Smooth muscle cell of the pulmonary artery (primary cell): ENCODE measurements at places on chromosomes 1 and 21. TPM values are rescaled to one million over a fixed set of nuclear protein-coding genes. Genes with fewer than 3 reads are reported as not detected.

Gene TMEM53
- 4.3 and 6.3 TPM in 2 replicates for total RNA-seq

Gene FABP3
- total RNA-seq, result 7.5 and 40.1 TPM in 2 replicates

Gene PRELP
- 2.5 and 10.8 TPM in 2 replicates for total RNA-seq

Gene SPATA21
- not detected in 2 replicates for total RNA-seq

Gene AQP10
- total RNA-seq, result 0.07 and 0.13 TPM in 2 replicates

Gene CD84
- not detected in 2 replicates for total RNA-seq

Gene LRRN2
- total RNA-seq, result not detected in 2 replicates

Gene CYB5RL
- total RNA-seq, result 7.7 and 8.3 TPM in 2 replicates

Gene CSF3R
- total RNA-seq, result under 0.01 TPM in 1 of 2 replicates, not detected in the other

Gene CCDC27
- total RNA-seq, result not detected in 2 replicates

Gene KLHDC7A
- 0.03 TPM in 1 of 2 replicates, not detected in the other for total RNA-seq

Gene DNAJC28
- total RNA-seq, result 0.96 and 1.6 TPM in 2 replicates

Gene CLK2
- 33.0 and 36.0 TPM in 2 replicates for total RNA-seq

Gene STIL
- total RNA-seq, result 1.9 and 4.0 TPM in 2 replicates

Gene CD1D
- 0.20 and 0.59 TPM in 2 replicates for total RNA-seq

Gene ACTN2
- 0.53 and 1.0 TPM in 2 replicates for total RNA-seq

Gene TINAGL1
- total RNA-seq, result 133 and 442 TPM in 2 replicates

Gene TTC3
- total RNA-seq, result 373 and 396 TPM in 2 replicates

Gene OR2L8
- total RNA-seq, result not detected in 2 replicates

Gene SDC3
- total RNA-seq, result 37.6 and 65.2 TPM in 2 replicates

Gene OR2L3
- total RNA-seq, result not detected in 2 replicates

Gene CFHR3
- not detected in 2 replicates for total RNA-seq

Gene SLC30A1
- 30.0 and 48.7 TPM in 2 replicates for total RNA-seq

Gene FCRLB
- 1.6 and 2.9 TPM in 2 replicates for total RNA-seq
